ENCODE measurements at places on chromosomes 2 and 18.

DNA sequence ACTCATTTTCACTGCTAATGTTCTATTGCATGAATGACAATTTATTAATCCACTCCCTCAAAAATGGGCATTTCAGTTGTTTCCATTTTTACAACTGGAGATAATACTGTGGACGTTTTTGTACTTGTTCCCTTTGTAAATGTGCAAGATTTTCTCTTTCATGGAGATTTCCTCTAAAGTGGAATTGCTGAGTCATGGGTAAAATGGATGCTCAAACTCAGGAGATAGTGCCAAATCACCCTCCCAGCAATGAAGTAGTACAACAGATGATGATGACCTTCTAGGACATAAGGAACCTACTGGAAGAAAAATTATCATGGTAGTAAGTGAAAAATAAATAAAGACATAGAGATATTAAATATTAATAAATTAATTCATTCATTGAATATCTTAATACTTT, 460.8 kb upstream of the CHST9 start:
- DNase-seq = no peak

GRCh38 chr2:208033701-208034502, 8.6 kb upstream of the PLEKHM3 start:
- DNase-seq = peak; percentile 24

DNA sequence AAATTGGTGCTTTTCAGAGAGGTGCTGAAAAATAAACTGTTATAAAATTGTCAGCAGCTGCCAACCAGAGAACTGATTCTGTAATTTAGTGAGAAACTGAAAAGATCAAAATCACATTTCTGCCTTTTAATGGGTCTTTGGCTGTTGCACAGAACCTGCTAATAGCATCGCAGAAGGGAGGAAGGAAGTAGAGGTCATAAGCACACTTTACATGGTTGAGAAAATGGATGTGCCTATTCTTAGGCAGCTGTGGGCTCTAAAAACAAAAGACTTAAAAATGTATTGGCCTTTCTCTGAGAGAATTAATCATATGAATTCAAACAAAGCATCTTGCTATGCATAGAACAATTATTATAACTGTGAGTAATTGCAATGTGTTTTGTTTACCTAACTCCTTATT, 1186.9 kb downstream of the DSC3 start:
- no peak for DNase-seq

DNA sequence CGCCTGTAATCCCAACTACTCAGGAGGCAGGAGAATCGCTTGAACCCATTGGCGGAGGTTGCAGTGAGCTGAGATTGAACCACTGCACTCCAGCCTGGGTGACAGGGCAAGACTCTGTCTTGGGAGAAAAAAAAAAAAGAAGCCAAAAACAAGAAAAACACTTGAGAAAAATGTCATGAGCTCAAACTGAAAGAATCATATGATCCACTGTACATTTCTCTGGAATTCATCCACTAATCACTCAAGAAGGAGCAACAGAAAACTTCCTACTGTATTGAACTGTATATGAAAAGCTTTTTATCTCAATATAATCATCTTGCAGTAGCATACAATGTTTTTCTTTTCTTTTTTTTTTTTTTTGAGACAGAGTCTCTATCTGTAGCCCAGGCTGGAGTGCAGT, 40.4 kb downstream of the EPG5 start:
- DNase-seq = no peak

GRCh38 chr2:160741271-160741670, 247.7 kb upstream of the RBMS1 start:
- DNase-seq = no peak

GRCh38 chr2:44980751-44981713, 28.2 kb downstream of the SIX2 start:
- no peak for DNase-seq

- DNase-seq = no peak
Measured at GRCh38 chr2:215918901-215919599, 94.3 kb downstream of the MREG start.

DNA sequence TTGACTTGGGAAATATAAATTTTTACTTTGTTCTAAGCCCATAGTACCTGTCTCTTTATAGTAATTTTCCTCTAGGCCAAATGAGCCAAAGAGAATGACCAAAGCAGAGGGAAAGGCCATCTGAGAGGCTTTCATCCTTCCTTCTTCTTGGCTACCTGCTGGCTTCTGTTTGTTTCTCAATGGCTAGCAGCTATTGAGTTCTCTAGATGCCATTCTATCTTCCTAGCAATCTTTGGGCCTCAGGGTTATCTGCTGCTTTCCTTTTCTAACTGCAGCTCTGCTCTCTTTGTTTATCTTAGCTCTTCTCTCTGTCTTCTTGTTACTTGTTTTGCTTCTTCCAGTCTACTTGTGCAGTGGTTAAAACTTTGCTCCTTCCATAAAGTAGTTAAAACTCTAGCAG, 601.1 kb upstream of the NRXN1 start:
- no peak for DNase-seq

DNA sequence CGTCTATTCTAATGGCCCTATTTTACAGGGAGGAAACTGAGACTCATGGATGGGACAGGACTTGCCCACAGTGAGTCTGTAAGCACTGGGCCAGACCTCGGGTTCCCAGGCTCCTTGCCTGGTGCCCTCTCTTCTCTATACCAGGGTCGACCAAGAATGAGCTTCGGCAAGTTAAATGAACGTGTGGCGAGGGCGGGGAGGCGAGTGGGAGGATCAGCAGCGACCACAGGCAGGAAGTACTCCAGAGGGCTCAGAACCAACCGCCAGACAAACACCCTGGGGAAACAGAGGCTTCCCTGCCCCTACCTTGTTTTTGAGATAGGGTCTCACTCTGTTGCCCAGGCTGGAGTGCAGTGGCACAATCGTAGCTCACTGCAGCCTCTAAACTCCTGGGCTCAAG, 177.7 kb upstream of the SMAD2 start:
- no peak for DNase-seq

- DNase-seq = no peak
Measured at GRCh38 chr2:19351499-19351898, 6.9 kb downstream of the OSR1 start.

DNA sequence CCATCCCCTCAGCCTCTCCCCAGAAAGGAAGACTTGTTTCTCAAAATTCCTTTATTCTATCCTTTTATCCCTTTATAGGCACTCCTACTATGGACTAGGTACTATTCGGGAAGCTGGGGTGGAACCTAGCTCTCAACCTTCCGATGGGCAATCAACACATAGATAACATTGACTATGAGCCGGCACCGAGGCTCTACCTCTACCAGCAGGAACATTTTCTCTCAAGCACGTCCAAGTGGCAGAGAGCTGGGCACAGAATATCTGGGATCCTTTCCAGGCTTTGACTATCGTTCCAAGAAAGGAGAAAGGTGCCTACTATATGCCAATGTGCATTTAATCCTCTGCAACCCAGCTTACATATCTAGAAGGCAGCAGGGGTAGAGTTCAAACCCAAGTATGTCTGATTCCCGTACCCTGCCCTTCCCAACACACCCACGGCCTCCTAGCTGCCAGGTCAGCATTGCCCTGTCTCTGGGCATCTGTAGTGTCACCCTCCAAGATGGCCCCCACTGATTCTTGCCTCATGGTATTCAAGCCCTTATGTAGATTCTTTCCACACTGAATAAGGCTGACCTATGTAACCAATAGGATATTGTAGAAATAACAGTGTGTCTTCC, 28.3 kb downstream of the TNS1 start:
- no peak for DNase-seq

DNA sequence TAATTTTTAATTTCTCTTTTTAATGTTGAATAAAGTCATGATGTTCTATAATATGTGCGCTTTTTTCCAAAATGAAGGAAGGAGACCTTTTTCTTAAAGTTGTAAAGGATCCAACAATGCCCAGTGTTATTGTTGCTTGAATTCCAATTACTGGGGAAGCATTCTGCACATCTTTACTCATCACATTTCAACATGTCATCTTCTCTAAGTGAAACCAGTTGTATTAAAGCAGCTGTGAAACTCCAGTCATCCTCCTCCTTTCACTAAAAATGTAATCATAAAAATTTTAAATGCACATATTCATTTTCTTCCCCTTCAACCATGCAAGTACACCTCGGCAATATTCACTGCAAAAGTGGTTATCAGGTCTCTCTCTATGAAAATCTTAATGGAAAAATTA, 722.7 kb downstream of the TSN start:
- DNase-seq = no peak

- no peak for DNase-seq
Measured at GRCh38 chr2:235689427-235689853, 195.6 kb downstream of the AGAP1 start.

DNA sequence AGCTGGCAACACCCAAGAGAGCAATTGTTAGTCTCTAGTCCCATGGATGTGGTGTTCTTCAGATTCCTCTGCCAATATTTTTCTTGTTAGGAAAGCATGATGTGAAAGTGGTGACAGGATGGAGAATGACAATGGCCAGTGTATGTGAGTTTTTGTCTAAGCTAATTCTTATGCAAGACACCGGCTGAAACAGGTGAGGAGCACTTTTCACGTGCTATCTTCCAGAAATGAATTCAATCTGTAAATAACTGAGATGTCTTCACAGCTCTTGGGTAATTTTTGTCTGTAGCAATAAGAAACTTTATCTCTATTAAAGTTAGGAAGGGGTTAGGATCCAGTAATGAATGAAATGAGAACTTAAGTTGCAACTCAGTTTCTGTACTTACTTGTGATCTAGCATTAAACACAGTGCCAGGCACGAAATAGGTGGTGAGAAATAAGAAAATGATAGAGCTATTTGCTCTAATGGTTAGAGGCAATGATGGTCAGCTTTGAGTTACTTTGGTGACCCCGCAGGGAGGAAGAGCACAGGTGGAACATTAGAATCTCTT, 676 bp upstream of the AGPS start:
- DNase-seq = no peak

DNA sequence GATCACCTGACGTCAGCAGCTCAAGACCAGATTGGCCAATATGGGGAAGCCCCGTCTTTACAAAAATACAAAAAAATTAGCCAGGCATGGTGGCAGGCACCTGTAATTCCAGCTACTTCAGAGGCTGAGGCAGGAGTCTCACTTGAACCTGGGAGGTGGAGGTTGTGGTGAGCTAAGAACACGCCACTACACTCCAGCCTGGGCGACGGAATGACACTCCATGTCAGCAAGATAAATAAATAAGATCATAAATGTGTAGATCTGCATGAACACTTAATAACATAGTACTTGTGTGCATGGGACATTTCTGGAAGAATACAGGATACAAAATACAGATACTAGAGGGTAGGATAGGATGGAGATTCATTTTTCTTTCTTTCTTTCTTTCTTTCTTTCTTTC, 9.1 kb downstream of the EHD3 start:
- DNase-seq = no peak

DNA sequence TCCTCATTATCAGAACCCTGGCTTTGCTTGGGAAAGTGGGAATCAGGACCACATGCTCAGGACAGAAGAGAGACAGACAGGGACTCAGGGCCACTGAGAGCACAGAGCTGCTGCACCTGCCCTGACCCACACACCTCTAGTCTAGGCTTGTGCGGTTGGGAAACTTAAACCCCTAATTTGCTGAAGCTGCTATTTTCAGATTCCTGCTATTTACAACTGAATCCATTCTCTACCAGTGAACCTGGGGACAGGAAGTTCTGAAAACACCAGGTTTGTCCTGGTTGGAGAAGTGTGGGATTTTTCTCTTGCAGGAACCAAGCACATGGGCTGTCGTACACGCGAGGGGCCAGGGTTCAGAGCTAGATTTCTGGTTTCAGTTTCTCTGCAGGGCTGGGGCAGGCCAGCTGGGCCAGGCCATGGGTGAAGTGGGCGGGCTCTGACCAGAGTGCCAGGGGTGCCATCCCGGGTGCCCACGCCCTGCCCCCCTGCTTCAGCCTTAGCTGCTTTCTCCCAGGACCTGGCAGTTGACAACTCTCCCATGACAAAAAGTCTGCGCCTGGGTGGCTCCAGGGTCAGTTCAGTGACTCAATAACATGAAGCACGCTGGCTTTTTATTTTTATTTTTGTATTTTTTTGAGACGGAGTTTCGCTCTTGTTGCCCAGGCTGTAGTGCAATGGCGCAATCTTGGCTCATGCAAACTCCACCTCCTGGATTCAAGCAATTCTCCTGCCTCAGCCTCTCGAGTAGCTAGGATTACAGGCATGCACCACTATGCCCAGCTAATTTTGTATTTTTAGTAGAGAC, 51.3 kb upstream of the SLC1A4 start:
- no peak for DNase-seq

- DNase-seq = no peak
Measured at GRCh38 chr2:231319867-231320266, 75.6 kb upstream of the B3GNT7 start.
